Right renal pelvis (tissue), 4 donors: ENCODE measurements at places on chromosomes 12 and 14.

DNA sequence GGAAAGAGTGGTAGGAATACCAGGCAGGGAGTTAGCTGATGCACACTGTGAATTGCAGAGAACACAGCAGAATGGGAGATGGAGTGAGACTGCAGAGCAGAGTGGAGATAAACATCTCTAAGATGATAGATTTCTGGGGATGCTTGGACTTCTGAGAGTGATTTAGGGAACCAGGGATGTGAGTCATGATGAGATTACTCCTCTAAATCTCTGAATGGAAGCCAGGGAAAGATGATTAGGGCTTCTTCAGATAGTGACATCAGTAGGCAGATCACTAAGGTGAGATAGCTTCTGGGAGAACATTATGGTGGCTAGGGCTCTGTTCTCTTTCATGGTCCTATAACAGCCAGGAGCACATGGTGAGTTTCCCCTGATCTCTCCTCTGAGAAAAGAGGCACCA lies 501.5 kb upstream of the USP15 start:
- DNase-seq = no peak

- DNase-seq = no peak
These were observed 23.5 kb upstream of the OASL start for GRCh38 chr12:121062391-121063045.

DNA sequence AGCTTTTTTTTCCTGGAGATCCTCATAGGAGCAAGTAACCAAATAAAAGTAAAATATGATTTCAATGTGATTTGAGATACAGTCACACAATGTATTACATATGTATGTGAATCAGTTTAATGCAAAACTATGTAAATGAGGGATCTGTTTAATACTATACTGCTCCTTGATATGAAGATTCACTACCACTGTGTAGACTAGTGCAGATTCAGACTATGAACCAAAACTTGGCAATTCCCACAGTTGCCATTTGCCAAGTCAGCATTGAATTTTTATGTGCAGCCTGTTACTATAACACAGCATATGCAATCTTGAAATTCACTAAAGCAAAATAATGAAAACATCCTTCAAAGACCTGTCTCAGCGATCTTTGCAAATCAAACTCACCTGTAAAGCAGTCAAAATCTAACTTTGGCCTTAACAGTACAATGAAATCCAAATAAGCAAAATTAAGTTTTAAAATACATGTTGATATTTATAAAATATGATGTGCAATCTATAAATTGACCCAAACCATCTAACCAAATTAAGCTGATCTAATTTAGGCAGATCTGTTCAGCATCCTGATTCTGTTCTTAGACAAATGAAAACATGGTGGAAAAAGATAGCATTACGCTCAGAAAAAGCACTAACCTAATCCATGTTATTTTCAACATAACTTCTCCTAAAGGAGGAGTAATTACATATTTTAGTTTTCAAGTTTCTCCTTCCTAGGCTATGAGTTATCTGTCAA lies 25.5 kb upstream of the LMNTD1 start:
- no peak for DNase-seq

GRCh38 chr12:44193281-44193680 lies 357.4 kb downstream of the TMEM117 start:
- no peak for DNase-seq

DNA sequence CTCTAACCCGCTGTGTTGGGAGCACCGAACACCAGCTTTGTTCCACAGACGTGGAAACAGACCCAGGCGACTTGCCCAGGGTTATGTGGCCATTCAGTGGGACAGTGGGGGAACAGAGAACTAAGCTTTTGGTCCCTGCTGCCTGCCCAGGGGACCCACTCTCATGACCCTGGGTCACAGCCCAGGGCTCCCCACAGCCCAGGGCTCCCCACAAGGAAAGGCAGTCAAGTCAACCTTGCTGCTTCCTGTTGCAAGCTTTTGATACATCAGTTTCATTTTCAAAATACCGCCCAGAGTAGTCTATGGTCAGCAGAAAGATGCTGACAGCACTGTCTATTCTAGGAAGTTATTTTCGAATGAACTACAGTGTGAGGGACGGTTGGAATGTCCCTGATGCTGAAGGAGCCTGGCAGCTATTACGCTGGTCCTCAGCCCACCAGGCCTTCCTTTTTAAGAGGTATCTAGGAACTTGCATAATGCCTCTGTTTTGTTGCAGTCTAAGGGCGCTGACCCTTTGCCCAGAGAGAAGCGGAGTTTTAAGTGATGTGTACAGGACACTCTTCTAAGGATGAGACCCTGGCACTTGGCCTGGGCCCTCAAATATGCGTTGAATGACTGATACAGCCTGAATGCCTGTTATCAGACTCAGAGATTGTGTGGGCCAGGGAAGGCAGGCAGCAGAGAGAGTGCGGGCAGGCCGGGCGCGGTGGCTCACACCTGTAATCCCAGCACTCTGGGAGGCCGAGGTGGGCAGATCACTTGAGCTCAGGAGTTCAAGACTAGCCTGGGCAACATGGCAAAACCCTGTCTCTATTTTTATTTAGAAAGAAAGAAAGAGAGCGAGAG lies 12.6 kb upstream of the TTC7B start:
- no peak for DNase-seq

DNA sequence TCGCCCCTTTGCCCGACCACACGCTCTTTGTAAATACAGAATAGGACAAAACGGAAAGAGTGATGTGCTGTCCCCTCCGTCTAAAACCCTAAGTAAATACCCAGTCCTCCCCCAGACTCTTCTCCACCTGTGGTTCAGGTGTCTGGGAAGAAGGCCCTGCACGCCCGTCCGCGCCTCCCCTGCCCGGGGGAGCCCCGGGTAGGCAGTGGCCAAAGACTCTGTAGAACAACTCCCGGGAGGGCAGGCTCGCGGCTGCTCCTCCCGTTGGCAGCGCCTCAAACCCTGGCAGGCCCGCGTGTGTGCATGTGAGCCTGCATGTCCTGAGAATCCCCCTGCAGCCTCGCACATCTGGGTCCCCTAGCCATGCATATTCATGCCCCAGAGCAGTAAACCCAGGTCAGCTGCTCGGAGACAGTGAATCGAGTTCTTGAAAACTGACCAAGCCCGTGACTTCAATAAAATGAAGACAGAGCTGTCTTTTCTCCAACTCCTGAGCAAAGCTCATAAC lies 165.8 kb downstream of the MON2 start:
- peak; percentile 21 for DNase-seq

DNA sequence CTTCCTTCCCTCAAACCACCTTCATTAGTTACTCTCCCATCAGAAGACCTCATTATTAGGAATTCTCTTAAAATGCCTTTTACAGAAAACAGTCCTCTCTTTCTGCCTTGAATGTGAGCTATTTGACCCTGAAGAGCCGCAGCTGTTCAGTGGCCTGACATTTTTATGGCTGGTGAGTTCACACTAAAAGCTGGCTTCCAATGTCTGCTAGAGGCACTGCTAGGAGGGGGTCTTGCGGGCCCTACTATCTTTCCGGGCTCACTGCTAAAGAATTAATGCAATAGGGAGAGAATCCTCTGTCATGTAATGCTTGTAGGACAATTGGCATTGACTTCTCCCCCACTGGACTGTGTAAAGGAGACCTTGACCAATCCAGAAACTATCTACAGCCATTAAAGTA lies 87.7 kb downstream of the GPR135 start:
- peak; percentile 65 for DNase-seq

DNA sequence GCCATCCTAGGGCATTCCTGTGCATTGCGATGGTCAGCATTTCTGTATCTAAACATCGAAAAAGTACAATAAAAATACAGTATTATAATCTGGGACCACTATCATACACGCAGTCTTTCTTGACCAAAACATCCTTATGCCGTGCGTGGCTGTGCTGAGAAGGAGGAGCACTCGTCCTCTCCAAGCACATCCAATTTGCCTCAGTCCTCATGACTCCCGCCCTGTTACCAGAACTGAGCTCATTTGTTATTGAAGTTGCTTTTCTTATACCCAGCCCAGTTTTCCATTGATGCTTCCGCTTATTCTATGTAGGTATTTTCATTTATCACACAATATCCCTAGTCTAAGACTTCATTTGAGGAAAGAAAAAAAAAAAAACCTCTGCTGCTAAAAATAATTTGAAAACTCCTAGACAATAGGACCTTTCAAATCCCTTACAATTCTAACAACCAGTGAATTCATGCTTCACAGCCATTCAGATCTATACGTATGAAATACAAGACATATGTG lies 236.9 kb upstream of the PLEKHG7 start:
- no peak for DNase-seq

DNA sequence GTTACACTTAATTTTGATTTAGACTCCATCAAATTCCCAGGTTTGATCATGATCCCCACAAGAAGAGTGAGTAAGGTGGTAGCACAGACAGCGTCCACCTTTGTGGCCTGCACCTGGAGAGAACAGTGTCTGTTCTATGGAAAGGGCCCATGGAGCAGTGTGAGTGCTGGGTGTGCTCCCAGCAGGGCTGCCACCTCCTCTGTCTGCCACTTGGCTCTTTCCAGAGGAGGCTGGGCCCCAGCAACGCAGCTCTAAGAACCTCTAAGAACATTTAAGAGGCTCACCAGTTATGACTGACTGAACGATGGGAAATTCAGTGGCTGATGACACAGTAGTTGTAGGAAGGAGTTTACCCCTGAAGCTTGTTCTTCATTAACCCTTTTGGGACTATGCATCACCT lies 17.3 kb downstream of the VDR start:
- no peak for DNase-seq

DNA sequence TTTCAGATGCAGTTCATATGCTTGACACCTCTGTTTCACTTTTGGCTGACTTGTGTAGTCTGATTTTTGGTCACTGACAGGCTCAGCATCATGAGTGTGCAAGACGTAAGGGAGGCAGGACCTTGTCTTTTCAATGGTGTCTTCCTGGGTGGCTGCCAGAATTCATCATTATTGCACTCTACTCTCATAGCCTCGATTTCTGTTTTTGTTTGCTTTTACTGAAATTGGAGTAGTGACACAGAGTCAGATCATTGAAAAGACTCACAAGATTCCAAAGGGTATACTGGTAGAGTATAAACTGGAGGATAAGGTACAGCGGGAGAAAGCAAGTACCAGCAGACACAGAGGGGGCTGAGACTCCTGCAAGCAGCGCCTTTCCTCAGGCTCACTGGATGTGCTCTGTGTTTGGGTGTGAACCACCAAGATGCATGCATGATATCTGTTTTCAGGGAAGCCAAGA lies 126.3 kb upstream of the FGD4 start:
- no peak for DNase-seq

- DNase-seq = no peak
These were observed 7.2 kb upstream of the TBX3 start for GRCh38 chr12:114691196-114691595.

- no peak for DNase-seq
These were observed 5.6 kb downstream of the AACS start for GRCh38 chr12:125070661-125071390.

GRCh38 chr12:76410781-76411180 lies 62.6 kb upstream of the BBS10 start:
- no peak for DNase-seq

DNA sequence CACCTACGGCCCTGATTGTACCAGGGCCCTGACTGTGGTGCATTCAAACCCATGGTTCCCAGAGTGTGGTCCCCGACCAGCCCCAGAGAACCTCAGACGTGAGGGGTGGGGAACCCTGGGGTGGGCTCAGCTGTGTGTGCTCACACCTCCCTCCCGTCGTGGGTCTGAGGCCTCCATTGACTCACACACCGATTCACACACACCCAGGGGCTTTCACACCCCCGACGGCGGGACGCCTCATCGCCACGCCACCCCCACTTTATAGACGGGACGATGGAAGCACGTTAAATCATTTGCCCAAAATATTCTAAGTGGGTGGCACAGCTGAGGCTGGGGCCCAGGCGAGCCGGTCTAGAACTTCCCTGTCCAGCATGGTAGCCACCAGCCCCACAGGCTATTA lies 3.4 kb upstream of the FBRSL1 start:
- DNase-seq = no peak

- DNase-seq = no peak
These were observed 62.1 kb downstream of the SPTB start for GRCh38 chr14:64817631-64818030.

DNA sequence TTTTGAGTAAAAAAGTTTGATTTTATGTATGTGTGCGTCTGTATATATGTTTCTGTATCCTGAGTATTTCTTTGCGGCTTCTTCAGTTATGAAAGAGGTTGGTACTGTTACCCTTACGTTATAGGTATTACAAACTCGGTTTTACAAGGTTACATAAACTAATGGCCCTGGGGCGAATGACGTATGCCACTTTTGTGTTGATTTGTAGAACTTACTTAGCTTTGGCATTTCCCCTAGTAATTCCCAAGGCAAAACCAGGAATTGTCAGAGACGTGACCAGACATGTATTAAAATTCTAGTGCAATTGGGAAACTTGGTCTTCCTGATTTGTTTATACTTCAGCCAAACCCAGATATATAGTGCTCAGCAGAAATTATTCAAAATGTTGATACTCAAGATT lies 93.3 kb downstream of the DUSP16 start:
- no peak for DNase-seq
